ENCODE measurements at places on chromosomes 1 and 21.

GRCh38 chr1:87305762-87306161, 22.9 kb upstream of the LMO4 start:
- DNase-seq, result peak; percentile 58

- DNase-seq, result no peak
Measured at GRCh38 chr1:228304225-228304624, 96.4 kb downstream of the OBSCN start.

DNA sequence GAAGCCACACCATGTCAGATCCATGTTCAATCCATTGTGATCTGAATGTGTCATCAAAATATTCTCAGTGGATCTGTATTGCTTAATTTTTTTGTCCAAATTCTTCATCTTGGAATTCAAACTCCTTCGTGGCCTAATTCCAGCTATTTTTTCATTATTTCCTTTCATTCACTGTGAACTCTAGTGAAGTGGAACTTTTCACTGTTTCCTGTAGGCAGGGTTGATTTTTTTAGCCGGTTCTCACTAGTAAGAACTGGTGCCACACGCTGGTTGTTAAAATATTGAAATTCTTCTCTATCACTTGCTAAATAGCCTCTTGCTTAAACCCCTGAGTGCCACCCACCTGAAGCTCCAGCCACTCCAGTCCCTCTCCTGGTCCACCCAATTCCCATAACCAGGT, 7.6 kb upstream of the S100A11 start:
- DNase-seq, result peak; percentile 6

- no peak for DNase-seq
Measured at GRCh38 chr1:182556279-182556678, 32.8 kb downstream of the RNASEL start.
